ENCODE measurements at places on chromosomes 12 and 14. TPM values are rescaled to one million over a fixed set of nuclear protein-coding genes. Genes with fewer than 3 reads are reported as not detected.

- H3K36me3 ChIP-seq = no peaks in the 10 kb centered on the region
- H3K27ac ChIP-seq = no peak overlapping the region
- no peak overlapping the region for H3K4me3 ChIP-seq
- H3K27me3 ChIP-seq = peaks cover 13% of the 10 kb centered on the region
- DNase-seq = no peak
Observed at GRCh38 chr12:64323006-64323405, 67.6 kb downstream of the C12orf56 start.

KRT79 gene
- total RNA-seq = not detected

NOS1 gene
- not detected for total RNA-seq

ACRBP gene
- total RNA-seq = not detected

DNA sequence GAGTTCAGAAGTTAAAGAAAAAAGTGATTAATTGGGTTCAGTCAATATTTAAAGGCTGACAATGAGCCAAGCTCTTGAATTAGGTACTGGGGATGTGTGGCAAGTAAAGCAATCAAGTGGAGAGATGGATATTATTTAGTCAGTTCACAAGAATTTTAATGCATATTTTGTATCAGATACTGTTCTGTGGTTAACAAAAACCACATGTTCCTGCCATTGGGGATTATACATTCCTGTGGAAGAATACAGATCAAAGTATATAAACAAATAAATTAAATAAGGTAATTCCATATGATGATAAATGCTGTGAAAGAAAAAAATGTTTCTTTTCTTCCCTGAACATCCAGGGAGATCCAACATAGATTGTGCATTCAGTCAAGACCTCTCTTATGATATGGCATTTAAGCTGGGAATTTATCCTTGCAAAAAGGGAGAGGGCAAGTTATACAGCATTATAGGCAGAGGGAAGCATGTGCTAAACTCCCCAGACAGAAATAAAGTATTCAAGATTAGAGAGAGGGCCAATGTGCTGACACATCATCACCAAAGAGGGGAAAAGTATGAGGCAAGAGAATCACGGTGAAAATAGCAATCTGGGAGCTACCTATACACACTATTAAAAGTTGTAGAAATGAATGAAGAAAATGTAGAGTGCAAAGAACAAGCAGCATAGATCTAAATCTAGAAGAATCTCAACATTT, 17.6 kb upstream of the A2M start:
- DNase-seq = no peak
- no peak overlapping the region for H3K4me3 ChIP-seq
- no peaks in the 10 kb centered on the region for H3K27me3 ChIP-seq
- peaks cover 5% of the 10 kb centered on the region for H3K4me1 ChIP-seq
- peak overlapping the region; percentile 29 for H3K27ac ChIP-seq

CLEC4D gene
- total RNA-seq = not detected

KCNMB4 gene
- 0.90 TPM for total RNA-seq

- no peaks in the 10 kb centered on the region for H3K27me3 ChIP-seq
- H3K36me3 ChIP-seq = peaks cover 6% of the 10 kb centered on the region
- DNase-seq = no peak
Observed at GRCh38 chr14:103404920-103405319, 19.7 kb downstream of the MARK3 start.

DNA sequence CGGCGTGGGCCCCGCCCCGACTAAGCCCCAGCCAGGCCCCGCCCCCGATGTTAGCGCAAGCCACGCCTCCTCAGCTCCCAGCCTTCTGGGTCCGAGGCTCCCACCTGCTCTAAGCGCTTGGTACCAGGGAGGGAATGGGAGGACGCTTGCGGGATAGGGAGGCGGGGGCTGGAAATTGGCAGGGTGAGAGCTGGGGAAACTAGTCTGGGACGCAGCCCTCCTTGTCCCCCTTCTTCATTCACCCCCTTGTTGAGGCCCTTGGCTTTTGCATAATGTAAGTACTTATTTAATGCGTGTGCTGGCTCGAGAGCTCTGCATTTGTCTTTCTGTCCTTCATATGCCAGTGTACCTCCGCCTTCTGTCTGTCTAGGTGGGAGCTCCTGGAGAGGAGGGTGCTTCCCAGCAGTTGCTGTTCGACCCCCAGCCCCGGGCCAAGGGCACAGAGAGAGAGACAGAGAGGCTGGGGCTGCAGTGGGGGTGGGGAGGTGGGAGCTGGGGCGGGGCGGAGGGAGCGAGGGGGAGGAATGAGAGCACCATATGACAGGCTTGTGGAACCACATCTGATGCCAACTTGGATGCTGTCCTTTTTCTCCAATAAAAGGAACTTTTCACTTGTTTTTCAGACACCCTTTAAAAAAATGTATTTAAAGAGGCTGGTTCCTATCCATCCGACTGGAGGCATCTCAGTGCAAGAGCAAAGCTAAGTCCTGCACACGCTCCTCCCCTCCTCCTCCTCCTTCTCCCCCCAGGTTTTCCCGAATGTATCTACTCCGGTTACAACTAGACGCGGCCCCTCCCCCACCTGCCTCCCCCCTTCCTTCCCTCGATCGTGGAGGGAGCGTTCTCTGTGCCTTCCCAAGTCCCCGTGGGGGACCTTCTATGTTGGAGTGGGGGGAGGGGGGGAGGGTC, 25.6 kb upstream of the MAP1LC3B2 start:
- H3K27me3 ChIP-seq = no peaks in the 10 kb centered on the region
- no peaks in the 10 kb centered on the region for H3K36me3 ChIP-seq
- peak overlapping the region; percentile 62 for H3K4me3 ChIP-seq
- peak; percentile 83 for DNase-seq
- H3K4me1 ChIP-seq = peaks cover 9% of the 10 kb centered on the region
- peak overlapping the region; percentile 55 for H3K27ac ChIP-seq

- H3K4me1 ChIP-seq = peaks cover 9% of the 10 kb centered on the region
- H3K4me3 ChIP-seq = no peak overlapping the region
- H3K36me3 ChIP-seq = no peaks in the 10 kb centered on the region
- H3K27me3 ChIP-seq = no peaks in the 10 kb centered on the region
Observed at GRCh38 chr14:68473794-68474193, 319.1 kb downstream of the ZFP36L1 start.

- peaks cover 7% of the 10 kb centered on the region for H3K4me1 ChIP-seq
- no peaks in the 10 kb centered on the region for H3K27me3 ChIP-seq
- no peak overlapping the region for H3K27ac ChIP-seq
- no peak for DNase-seq
- H3K4me3 ChIP-seq = no peak overlapping the region
Observed at GRCh38 chr12:66043035-66043434, 87.5 kb downstream of the LLPH start.

HCAR2 gene
- not detected for total RNA-seq

DNA sequence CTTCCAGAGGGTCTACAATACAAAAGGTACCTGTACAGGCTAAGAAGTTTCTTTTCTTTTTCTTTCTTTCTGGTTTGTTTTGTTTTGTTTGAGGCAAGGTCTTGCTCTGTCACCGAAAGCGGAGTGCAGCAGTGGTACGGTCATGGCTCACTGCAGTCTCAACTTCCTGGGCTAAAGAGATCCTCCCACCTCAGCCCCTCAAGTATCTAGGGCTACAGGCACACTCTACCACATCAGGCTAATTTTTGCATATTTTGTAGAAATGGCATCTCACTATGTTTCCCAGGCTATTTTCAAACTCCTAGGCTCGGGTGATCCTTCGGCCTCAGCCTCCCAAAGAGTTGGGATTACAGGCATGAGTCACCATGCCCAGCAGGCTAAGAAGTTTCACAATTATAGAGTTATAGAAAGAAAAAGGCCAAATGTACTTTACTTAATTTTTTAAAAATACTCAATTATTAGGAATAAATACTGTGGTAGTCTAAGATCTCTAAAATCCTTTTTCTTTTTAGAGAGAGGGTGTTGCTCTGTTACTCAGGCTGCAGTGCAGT, 3.0 kb upstream of the PIGH start:
- H3K27ac ChIP-seq = no peak overlapping the region
- peaks cover 2% of the 10 kb centered on the region for H3K27me3 ChIP-seq
- H3K4me1 ChIP-seq = no peaks in the 10 kb centered on the region
- H3K36me3 ChIP-seq = no peaks in the 10 kb centered on the region
- no peak overlapping the region for H3K4me3 ChIP-seq

IGFBP6 gene
- total RNA-seq = 124 TPM

GRCh38 chr12:124928095-124928911, 13.9 kb upstream of the UBC start:
- DNase-seq = peak; percentile 91
- peaks cover 10% of the 10 kb centered on the region for H3K4me1 ChIP-seq
- peak overlapping the region; percentile 63 for H3K4me3 ChIP-seq
- H3K27ac ChIP-seq = peak overlapping the region; percentile 33
- no peaks in the 10 kb centered on the region for H3K36me3 ChIP-seq

DNA sequence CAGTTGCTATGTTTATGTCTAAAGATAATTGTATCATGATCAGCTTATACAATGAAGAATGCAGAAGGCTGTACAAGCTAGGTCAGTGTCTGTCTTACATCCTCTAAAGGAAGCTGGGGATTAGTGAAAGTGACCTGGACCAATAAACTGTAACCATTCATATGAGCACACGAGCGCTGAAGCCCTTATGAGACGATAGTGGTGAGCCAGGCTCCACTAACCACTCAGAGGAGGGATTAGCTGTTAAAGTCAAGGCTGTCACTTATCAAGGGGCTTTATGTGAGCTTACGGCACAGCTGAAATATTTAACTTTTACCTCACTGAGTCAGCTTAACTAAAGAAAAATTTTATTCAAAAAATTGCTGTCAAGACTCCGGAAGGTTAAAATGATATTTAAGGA, 30.3 kb downstream of the NDUFA12 start:
- no peak overlapping the region for H3K27ac ChIP-seq
- DNase-seq = peak; percentile 94
- peaks cover 7% of the 10 kb centered on the region for H3K36me3 ChIP-seq
- H3K27me3 ChIP-seq = no peaks in the 10 kb centered on the region
- H3K4me3 ChIP-seq = no peak overlapping the region

DNA sequence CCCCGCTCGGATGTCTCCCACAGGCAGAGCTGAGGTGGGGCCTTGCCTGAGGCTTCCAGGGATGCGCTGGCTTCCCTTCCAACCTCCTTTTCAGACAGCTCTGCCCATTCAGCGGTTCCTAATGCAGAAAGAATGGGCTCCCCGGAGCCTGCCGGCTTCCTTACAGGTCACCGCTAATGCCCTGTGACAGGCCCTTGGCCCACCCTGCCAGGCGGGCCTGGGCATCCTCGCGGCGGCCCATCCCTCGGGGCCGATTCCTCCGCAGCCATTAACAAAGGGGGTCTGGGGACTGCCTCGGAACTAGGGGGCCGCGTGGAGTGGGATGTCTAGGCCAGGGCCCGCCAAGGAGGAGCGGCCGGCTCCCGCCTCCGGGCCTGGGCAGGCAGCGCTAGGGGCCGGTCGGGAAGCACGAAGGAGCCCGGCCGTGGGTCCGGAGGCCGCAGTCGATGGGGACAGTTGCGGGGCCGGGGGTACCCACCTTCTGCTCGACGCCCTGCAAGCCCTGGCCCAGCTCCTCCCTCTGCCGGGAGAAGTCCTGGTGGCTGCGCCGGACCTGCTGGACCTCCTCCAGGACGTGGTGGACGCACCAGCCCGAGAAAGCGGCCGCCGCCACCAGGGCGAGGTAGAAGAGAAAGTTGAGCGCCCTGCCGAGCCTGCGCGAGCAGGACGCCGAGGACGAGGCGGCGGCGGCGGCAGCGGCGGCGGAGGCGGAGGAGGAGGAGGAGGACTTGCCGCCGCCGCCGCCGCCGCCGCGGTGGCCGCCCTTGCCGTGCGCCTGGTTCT, 738 bp downstream of the CKAP4 start:
- peak overlapping the region; percentile 78 for H3K4me3 ChIP-seq
- peaks cover 18% of the 10 kb centered on the region for H3K36me3 ChIP-seq
- peak overlapping the region; percentile 97 for H3K27ac ChIP-seq
- H3K27me3 ChIP-seq = no peaks in the 10 kb centered on the region

DNA sequence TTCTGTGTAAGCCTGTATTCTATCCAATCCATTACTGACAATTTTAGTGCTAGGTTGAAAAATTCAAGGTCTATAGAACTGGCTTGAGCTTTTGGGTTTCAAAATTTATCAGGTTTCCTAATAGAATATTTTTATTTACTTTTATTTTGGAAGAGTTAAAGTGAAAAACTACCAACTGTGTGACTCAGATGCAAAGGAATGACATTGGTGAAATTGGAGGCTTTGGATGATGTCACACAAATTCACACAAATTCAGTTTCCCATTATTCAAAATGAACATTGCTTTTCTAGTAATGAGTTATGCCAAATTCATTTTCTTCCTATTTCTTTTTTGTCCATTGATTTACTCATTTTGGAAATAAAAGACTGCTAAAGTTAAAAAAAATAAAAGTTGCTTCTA, 186.9 kb downstream of the ALX1 start:
- H3K4me3 ChIP-seq = no peak overlapping the region
- no peaks in the 10 kb centered on the region for H3K36me3 ChIP-seq
- no peaks in the 10 kb centered on the region for H3K4me1 ChIP-seq

Measured in IMR-90 (cell line).